Left ventricle myocardium inferior (tissue), 1 donor: ENCODE measurements at places on chromosomes 2 and 18. TPM values are rescaled to one million over a fixed set of nuclear protein-coding genes. Genes with fewer than 3 reads are reported as not detected.

- DNase-seq: no peak
Observed at GRCh38 chr18:67211646-67212045, 304.9 kb downstream of the DSEL start.

DNA sequence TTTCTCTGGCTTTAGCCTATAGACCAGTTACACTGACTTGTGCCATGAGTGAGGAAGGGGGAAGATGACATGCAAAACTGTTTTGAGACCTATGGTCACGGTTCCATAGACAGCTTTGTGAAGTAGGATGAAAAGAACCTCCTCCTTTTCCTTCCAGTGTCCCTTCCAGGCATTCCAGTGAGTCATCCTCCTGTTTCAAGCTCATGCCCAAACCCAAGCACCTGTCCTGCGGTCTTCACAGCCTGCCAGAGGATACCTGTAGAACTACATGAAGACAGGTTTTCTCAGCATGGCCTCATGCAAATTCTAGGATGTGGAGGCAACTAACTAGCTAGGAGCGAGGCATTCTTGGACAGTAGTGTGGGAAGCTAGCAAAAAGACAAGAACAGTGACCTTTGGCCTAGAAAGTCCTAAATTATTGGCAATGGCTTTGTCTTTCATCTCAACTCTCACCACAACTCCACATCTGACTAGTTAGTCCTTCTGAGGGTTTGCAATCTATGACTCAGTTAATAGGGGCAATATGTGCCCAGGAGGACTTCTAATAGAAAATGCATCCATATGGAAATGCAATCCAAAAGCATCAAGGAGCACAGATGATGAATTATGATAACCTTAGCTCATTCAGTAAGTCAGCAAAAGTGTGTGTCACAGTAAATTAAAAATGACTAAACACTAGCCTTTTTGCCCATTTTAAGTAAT lies 154.7 kb downstream of the RBM43 start:
- DNase-seq: no peak

GRCh38 chr2:140242889-140243288 lies 1462.7 kb upstream of the NXPH2 start:
- no peak for DNase-seq

DNA sequence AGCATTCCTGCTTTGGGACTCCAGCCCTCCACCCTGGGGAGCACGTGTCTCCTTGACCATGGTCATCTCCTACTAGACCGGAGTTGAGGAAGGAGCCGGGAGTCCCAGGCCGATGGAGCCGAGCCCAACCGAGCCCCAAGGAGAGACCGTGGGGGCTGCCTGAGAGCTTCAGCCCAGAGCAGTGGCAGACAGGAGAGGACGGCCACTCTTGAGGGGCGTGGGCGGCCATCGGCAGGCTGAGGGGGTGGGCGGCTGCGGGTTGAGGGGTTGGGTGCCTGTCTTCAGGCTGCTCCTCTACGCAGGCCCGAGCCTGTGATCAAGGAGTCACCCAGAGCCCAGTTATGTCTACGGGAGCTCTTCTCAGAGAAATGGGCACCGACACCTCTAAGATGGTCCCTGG lies 158.7 kb downstream of the PXDN start:
- no peak for DNase-seq

DNA sequence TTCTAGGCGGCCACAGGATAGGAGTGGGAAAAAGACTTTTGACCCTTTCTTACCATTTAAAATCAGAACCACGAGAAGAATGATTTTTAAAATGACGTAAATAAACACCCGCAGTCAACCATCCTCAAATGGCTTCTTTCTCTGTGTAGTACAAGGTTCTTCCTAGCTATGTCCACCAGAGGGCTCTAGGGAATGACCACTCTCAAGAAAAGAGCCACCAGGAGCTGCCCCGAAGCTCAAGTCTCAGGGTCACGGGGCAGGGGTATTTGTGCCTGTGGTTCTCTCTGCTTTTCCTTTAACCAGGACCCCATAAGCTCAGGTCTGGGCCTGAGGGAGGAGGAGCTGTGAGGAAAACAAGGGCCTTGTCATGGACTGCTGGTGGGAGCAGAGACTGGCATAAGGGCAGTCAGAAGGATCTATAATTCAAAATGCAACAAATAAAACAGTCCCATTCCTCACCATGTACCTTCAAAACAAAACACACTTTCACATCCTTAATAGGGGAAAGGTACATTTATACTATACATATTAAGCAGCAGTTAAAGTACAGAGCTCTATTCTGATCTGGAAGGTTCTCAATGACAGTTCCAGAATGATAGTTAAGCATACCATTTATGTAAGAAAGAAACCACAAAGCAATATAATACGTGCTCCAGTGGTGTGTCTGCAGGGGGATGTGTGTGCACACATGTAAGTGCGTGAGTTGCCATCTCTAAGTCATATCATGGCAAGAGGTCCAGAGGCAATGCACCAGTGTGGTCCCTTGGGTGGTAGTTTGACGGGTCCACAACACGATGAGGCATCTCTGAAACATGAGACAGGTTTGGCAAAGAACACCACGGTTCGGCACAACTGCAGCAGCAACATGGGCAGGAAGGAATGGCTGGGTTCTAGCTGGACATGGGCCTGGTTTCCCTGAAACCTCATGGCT lies 18.6 kb downstream of the LYPD1 start:
- DNase-seq: no peak

DNA sequence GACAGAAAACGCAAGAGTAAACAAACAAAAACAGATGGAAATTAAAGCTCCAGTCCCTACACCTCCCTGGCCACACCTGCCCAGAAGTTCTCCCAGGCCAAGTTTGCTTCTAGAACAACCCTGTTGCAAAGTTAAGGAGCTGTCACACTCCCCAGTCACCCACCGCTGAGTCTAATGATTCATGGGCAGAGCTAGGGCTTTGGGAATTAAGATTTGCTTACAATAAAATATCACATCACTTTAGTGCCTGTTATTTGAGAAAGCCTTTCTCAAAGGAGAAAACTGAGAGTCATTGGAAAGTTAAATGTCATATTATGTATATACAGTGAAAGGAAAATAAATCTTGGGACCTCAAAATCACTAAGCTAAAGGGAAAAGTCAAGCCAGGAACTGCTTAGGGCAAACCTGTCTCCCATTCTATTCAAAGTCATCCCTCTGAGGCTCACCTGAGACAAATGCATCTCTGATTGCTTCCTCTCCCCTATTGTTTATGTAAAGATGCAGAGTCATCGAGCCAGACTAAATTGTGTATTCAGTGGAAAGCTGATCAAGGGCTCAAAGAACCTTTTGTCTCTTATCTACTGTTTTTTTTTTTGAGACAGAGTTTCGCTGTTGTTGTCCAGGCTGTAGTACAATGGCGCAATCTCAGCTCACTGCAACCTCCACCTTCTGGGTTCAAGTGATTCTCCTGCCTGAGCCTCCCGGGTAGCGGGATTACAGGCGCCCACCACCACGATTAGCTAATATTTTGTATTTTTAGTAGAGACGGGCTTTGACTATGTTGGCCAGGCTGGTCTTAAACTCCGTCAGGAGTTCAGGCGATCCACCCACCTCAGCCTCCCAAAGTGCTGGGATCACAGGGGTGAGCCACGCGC lies 2.8 kb downstream of the CRYGB start:
- DNase-seq: no peak

DNA sequence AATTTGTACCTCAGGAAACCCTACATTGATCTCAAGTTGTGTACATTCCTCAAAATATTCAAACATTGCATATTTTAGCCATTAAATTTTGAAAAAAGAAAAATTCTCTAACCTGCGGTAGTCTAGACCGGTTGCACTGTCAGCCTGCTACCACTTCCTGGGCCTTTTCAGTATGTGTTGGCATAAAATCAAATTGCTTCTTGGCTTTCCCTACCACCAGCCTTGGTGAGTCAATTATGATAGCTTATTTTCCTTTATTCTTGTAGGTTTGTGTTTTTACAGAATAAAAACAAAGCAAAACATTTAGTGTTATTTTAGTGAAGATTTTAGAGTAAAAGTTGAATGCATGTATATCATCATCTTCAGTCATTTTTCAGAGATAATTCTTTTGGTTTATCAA lies 61.2 kb downstream of the FAM171B start:
- no peak for DNase-seq

- no peak for DNase-seq
Observed at GRCh38 chr2:69961496-69961895, at the start of gene ASPRV1. TSS of gene ASPRV1 (minus strand) at chr2:69961631. CDS start at chr2:69961436, 195 bp downstream.

DNA sequence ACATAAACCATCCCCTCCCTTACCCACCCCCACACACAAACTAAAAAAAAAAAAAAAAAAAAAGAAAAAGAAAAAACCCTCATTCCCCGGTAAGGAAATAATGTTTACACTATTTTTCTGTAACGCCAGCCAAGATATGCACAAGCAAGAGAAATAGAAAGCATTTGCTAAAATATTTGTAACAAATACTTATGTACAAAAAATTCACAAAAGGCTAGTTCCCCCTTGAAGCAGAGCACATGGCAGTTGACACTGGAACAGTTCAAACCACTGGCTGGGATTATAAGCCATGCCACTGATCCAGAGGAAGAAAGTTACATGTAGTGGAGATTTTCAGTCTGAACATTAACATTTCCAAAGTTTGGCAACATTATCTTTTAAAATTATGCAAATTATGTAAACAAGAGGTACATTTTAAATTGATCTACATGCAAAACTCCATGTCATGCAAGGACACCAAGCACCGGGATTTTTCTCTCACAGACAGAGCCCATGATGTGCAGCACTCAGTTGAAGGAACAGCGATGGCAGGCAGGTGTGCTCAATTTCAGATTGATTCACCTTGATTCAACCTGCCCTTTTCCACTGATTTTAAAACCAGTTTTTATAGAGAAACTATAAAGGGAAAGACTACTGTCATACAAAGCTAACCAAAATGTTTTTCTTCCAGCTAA lies 21.4 kb downstream of the PNO1 start:
- DNase-seq: no peak

- DNase-seq: peak; percentile 56
Observed at GRCh38 chr2:217938036-217938435, 64.8 kb downstream of the TNS1 start.

GRCh38 chr2:12046641-12047040 lies 300.2 kb downstream of the LPIN1 start:
- DNase-seq: no peak

DNA sequence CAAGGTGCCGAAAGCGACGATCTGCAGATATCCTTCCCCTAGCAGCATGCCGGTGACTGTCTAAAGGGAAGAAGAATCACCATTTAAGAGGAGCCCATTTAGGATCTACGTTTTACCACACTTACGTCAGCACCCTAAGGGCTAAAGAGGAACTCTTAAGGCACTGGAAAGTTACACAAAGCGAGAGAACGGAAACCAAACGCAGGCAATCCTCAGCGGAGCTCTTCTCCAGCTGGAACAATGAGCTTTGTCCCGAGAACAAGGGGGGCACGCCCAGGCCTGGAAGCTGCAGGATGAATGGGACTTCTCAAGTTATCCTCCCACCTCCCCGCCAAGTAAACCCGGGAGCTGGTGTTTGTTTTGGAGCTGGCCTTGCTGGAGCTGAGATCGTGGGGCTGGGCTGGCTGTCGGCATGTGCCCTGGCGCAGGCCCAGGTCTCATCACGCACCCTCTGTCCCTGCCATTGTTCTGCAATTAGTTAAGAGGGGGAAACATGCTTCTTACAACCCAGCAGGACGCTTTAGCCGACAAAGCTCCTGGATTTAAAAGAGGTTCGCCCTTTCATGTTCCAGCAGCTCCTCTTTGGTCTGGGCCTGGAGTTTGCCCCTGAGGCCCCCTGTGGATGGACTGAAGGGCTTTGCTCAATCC lies 36.4 kb downstream of the PXDN start:
- DNase-seq: peak; percentile 85

GRCh38 chr2:36356298-36356989 lies 866 bp downstream of the CRIM1 start:
- DNase-seq: peak; percentile 54

DNA sequence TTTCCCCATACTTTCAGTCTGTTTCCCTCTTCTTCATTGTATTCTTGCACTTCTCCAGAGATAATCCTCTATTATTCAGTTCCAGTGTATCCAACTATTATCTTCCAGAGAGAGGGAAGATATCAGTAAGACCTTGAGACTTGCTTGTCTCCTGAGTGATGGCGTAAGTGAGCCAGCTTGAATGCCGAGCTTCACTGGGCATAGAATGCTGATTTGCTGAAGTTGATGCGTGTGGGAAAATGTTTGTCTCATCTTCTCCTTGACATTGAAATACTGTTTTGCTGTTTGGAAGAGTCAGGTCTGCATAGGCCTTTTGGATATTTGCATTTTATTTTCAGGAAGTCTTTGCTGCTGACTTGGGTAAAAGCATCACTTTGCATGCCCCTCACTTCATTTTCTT lies 41.1 kb upstream of the MGAT5 start:
- DNase-seq: no peak

DNA sequence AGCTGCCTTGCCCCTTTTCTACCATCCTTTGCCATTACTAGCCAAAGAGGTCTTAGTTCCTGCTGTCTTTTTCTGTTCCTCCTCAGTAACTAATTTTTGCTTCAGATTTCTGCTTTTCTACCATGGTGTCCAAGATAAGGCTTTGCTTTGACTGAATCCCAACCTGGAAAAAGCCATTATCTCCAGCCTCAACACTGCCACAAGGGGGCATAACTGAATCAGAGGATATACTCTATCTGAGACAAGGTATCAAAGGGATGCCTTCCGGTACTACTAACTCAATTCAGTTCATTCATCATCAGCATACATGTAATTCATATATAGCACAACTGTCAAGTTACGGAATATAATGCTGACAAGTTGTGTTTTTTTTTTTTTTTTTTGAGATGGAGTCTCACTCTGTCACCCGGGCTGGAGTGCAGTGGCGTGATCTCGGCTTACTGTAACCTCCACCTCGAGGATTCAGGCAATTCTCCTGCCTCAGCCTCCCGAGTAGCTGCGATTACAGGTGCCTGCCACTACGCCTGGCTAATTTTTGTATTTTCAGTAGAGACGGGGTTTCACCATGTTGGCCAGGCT lies 11.4 kb downstream of the OSGEPL1 start:
- DNase-seq: no peak

The PTPRN gene
- total RNA-seq: 0.11 TPM

The ABCG8 gene
- total RNA-seq: not detected

The PTPRM gene
- total RNA-seq: 132 TPM

The CYP27C1 gene
- total RNA-seq: 0.11 TPM

The ANKRD30B gene
- total RNA-seq: not detected

The MATN3 gene
- 0.22 TPM for total RNA-seq

The ABHD1 gene
- 3.5 TPM for total RNA-seq

The REG1B gene
- total RNA-seq: not detected

The C1QL2 gene
- not detected for total RNA-seq

The CAMKMT gene
- 4.8 TPM for total RNA-seq
